ENCODE measurements at places on chromosomes 12 and 14.

- no peaks in the 10 kb centered on the region for H3K27me3 ChIP-seq
- H3K36me3 ChIP-seq = peaks cover 89% of the 10 kb centered on the region
- H3K4me1 ChIP-seq = no peaks in the 10 kb centered on the region
- no peak overlapping the region for H3K27ac ChIP-seq
Measured at GRCh38 chr14:102043251-102044025, 43.4 kb downstream of the HSP90AA1 start.

- H3K4me3 ChIP-seq = no peak overlapping the region
- no peaks in the 10 kb centered on the region for H3K27me3 ChIP-seq
- no peak for DNase-seq
- H3K27ac ChIP-seq = peak overlapping the region; percentile 91
- peaks cover 33% of the 10 kb centered on the region for H3K4me1 ChIP-seq
Measured at GRCh38 chr12:110728628-110729027, 14.1 kb downstream of the PPP1CC start.

- H3K4me3 ChIP-seq = no peak overlapping the region
- no peak for DNase-seq
- no peaks in the 10 kb centered on the region for H3K36me3 ChIP-seq
- no peaks in the 10 kb centered on the region for H3K27me3 ChIP-seq
- H3K27ac ChIP-seq = no peak overlapping the region
Measured at GRCh38 chr14:33655421-33655820, 295.5 kb downstream of the EGLN3 start.

GRCh38 chr12:95173392-95174251 is 43.6 kb downstream of the FGD6 start:
- H3K4me1 ChIP-seq = no peaks in the 10 kb centered on the region
- no peak for DNase-seq
- H3K27me3 ChIP-seq = peaks cover 11% of the 10 kb centered on the region
- H3K27ac ChIP-seq = no peak overlapping the region
- no peaks in the 10 kb centered on the region for H3K36me3 ChIP-seq

DNA sequence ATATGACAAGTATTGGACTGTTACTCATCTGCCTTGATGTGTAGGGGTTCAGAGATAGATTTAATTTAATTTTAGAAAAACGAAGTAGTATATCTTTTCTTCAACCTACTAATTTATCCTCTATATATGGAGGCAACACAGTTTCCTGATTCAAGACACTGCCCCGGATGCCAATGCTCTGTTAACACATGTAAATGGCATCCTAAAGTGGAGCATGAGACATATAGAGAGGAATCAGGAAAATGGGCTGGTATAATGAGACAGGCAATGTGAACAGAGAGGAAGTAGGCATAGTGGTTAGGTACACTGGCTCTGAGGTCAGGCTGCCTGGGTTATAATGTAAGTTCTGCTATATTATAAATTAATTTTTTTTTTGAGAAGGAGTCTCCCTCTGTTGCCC is 85.6 kb downstream of the OTOGL start:
- no peaks in the 10 kb centered on the region for H3K27me3 ChIP-seq
- no peaks in the 10 kb centered on the region for H3K36me3 ChIP-seq
- H3K27ac ChIP-seq = no peak overlapping the region
- no peak overlapping the region for H3K4me3 ChIP-seq
- DNase-seq = no peak

DNA sequence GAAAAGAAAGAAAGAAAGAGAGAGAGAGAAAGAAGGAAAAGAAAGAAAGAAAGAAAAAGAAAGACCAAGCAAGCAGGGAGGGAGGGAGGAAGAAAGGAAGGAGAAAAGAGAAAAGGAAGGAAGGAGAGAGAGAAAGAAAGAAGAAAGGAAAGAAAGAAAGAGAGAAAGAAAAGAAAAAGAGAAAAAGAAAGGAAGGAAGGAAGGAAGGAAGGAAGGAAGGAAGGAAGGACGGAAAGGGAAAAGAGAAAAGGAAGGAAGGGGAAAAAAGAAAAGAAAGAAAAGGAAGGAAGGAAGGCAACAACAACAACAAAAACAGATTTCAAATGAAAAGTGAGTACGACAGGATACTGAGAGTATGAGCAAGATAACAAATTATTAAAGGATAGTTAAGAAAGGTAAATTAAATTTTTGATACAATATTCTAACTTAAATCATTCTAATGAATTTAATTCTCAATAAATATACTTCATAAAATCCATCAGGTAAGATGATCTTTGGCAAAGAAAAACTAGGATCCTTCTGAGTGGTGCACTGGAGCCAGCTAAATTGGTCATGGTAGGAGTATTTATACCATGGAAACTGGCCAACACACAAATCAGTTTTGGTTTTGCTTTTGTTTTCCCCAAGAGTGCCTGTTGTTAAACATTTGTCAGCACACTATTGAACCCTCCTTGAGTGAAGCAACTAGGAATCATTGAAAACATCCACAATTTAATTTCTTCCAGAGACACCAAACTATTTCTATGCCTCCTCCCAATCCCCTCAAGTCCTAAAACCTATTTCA is 56.1 kb upstream of the DYRK2 start:
- H3K27me3 ChIP-seq = no peaks in the 10 kb centered on the region
- DNase-seq = no peak
- no peaks in the 10 kb centered on the region for H3K36me3 ChIP-seq
- peaks cover 44% of the 10 kb centered on the region for H3K4me1 ChIP-seq
- H3K4me3 ChIP-seq = peak overlapping the region; percentile 73

DNA sequence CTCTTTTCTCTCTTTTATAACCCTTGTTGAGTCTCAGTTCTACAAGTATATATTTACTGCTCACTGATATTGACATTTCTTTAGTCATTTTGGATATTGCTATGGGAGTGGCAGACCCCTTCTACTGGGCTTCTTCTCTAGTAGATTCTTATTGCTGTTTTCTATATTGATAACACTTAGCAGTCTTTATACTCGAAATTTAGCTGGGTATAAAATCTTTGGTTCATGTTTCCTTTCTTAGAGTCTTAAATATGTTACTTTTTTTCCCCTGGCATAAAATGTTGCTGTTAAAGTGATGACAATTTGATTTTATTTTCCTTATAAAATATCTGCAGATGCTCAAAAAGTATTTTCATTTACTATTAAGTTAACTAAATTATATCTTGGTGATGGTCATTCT is 32.6 kb downstream of the VRK1 start:
- no peaks in the 10 kb centered on the region for H3K27me3 ChIP-seq
- H3K27ac ChIP-seq = no peak overlapping the region
- no peak overlapping the region for H3K4me3 ChIP-seq
- DNase-seq = no peak
- peaks cover 12% of the 10 kb centered on the region for H3K36me3 ChIP-seq

- no peak for DNase-seq
- H3K27me3 ChIP-seq = no peaks in the 10 kb centered on the region
- no peak overlapping the region for H3K4me3 ChIP-seq
- H3K27ac ChIP-seq = no peak overlapping the region
- no peaks in the 10 kb centered on the region for H3K36me3 ChIP-seq
Measured at GRCh38 chr14:40053416-40053815, 621.2 kb upstream of the FBXO33 start.

DNA sequence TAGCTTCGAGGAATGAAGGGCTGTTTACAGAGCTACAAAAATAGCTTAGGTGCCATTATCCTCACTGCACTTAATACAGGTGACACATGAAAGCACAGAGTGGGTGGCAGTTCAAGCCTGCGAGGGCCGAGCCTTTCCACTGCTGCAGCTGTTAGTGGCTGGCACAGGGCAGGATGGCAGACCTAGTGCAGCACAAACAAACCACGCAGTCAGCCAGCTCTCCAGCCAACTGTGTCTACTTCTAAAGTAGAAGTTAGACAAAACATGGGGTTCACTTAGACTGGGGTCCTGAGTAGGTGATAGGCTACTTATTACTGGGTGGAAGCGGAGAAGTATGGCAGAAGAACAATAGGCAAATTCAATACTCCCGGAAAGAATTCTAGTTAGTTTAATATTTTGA is 95.4 kb downstream of the DUSP16 start:
- H3K36me3 ChIP-seq = peaks cover 31% of the 10 kb centered on the region
- H3K27ac ChIP-seq = peak overlapping the region; percentile 99
- peaks cover 43% of the 10 kb centered on the region for H3K4me1 ChIP-seq
- H3K27me3 ChIP-seq = no peaks in the 10 kb centered on the region
- DNase-seq = peak; percentile 35
- no peak overlapping the region for H3K4me3 ChIP-seq

- no peak overlapping the region for H3K4me3 ChIP-seq
- no peaks in the 10 kb centered on the region for H3K36me3 ChIP-seq
- no peak for DNase-seq
- no peak overlapping the region for H3K27ac ChIP-seq
- H3K4me1 ChIP-seq = no peaks in the 10 kb centered on the region
Measured at GRCh38 chr12:95390932-95391331, 83.0 kb upstream of the METAP2 start.

- no peak for DNase-seq
- H3K36me3 ChIP-seq = no peaks in the 10 kb centered on the region
- no peaks in the 10 kb centered on the region for H3K27me3 ChIP-seq
- no peak overlapping the region for H3K4me3 ChIP-seq
- H3K4me1 ChIP-seq = no peaks in the 10 kb centered on the region
Measured at GRCh38 chr12:90745211-90745610, 209.8 kb downstream of the CCER1 start.

DNA sequence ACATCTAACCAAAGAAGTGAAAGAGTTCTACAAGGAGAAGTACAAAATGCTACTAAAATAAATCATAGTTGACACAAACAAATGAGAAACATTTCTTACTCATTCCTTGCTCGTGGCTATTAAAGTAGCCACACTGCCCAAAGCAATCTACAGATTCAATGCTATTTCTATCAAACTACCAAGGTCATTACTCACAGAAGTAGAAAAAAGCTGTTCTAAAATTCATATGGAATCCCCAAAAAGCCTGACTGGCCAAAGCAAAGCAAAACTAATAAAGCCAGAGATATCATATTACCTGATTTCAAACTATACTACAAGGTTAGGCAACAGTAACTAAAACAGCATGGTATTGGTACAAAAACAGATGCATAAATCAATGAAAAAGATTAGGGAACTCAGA is 305.6 kb downstream of the RPAP3 start:
- no peak for DNase-seq
- H3K4me3 ChIP-seq = no peak overlapping the region
- no peak overlapping the region for H3K27ac ChIP-seq

DNA sequence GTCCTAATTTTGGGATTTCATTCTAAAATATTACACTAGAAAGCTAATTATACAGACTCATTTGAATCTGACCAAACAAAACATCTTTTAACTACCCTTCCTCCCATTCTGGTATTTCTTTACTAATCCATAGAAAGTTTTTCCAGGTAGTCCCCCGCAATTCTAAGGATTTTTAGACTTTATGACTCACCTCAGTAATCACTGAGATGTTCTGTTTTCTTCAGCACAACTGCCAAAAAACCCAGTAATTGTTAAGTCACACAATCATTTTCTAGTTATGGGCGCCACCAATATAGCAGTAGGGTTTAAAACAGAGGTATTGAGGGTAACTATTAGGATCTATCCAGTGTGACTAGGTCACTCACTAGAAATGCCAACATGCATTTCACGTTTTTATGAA is 1.6 kb upstream of the ARID4A start:
- peaks cover 49% of the 10 kb centered on the region for H3K36me3 ChIP-seq
- H3K27me3 ChIP-seq = no peaks in the 10 kb centered on the region
- H3K4me3 ChIP-seq = no peak overlapping the region

DNA sequence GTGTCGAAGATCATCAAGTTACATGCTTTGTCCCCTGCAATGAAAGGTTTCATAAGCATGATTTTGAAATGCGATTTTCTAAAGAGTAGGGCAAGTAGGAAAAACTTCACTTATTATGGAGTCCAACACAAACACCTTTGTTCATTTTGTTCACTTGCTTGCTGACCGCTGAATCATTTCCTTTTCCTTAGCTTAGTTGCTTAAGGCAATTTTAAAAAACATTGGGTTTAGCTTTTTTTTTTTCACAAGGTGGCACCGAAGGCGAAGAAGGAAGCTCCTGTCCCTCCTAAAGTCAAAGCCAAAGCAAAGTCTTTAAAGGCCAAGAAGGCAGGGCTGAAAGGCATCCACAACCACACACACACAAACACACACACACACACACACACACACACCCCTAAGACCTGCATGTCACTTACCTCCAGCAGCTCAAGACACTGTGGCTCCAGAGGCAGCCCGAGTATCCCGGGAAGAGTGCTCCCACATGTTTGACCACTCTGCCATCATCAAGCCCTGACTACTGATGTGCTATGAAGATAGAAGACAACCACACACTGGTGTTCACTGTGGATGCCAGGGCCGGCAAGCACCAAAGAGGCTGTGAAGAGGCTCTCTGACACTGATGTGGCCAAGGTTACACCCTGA is 11.4 kb downstream of the MANSC1 start:
- H3K27ac ChIP-seq = no peak overlapping the region
- peaks cover 16% of the 10 kb centered on the region for H3K4me1 ChIP-seq
- no peak for DNase-seq
- no peak overlapping the region for H3K4me3 ChIP-seq

- H3K36me3 ChIP-seq = no peaks in the 10 kb centered on the region
- no peak for DNase-seq
- no peak overlapping the region for H3K4me3 ChIP-seq
- peaks cover 2% of the 10 kb centered on the region for H3K4me1 ChIP-seq
Measured at GRCh38 chr12:111253213-111253612, 115.7 kb downstream of the PHETA1 start.

GRCh38 chr12:25491396-25492325 is 61.4 kb downstream of the LMNTD1 start:
- H3K4me3 ChIP-seq = no peak overlapping the region
- no peaks in the 10 kb centered on the region for H3K4me1 ChIP-seq
- no peak overlapping the region for H3K27ac ChIP-seq
- H3K36me3 ChIP-seq = no peaks in the 10 kb centered on the region
- peaks cover 6% of the 10 kb centered on the region for H3K27me3 ChIP-seq
- DNase-seq = no peak

DNA sequence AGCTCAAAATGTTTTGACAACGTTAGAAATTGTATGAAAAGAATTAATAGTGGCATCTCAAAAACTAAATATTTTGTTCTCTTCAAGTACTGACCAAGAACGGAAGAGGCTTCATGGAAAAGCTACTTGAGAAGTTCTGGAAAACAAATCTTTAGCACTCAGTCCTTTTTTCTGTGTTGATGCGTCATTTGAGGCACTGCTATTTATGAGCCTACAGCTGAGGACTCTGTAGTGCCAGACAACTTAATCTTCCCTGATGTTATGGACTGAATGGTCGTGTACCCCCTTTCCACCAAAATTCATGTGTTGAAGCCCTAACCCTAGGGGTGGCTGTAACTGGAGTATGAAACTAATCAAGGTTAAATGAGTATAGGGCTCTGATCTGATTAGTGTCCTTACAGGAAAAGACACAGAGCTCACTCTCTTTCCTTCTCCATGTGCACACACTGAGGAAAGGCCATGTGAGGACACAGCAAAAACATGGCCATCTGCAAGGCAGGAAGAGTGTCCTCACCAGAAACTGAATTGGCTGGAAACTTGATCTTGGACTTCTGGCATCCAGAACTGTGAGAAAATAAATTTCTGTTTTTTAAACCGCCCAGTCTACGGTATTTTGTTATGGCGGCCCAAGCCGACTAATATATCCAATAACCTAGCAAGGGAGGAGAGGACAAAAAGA is 337.0 kb upstream of the CLEC14A start:
- DNase-seq = no peak
- H3K36me3 ChIP-seq = no peaks in the 10 kb centered on the region
- no peaks in the 10 kb centered on the region for H3K27me3 ChIP-seq
- no peak overlapping the region for H3K27ac ChIP-seq

GRCh38 chr12:65156366-65156841 is 13.0 kb upstream of the LEMD3 start:
- H3K4me1 ChIP-seq = peaks cover 4% of the 10 kb centered on the region
- H3K27ac ChIP-seq = peak overlapping the region; percentile 17
- H3K4me3 ChIP-seq = peak overlapping the region; percentile 7
- DNase-seq = no peak
- no peaks in the 10 kb centered on the region for H3K36me3 ChIP-seq

GRCh38 chr14:68373847-68374444 is 418.9 kb downstream of the ZFP36L1 start:
- H3K4me1 ChIP-seq = peaks cover 17% of the 10 kb centered on the region
- H3K4me3 ChIP-seq = no peak overlapping the region
- peaks cover 3% of the 10 kb centered on the region for H3K36me3 ChIP-seq
- H3K27ac ChIP-seq = no peak overlapping the region
- DNase-seq = no peak

Data from effector memory CD8-positive, alpha-beta T cell (primary cell).